ENCODE measurements at places on chromosomes 4 and X. TPM values are rescaled to one million over a fixed set of nuclear protein-coding genes. Genes with fewer than 3 reads are reported as not detected.

The PPEF2 gene
- total RNA-seq, result not detected

The REELD1 gene
- total RNA-seq, result not detected

GRCh38 chrX:44881549-44881948, 8.6 kb downstream of the KDM6A start:
- DNase-seq, result no peak

- no peak for DNase-seq
Measured at GRCh38 chr4:8250637-8251036, 18.9 kb upstream of the HTRA3 start.

DNA sequence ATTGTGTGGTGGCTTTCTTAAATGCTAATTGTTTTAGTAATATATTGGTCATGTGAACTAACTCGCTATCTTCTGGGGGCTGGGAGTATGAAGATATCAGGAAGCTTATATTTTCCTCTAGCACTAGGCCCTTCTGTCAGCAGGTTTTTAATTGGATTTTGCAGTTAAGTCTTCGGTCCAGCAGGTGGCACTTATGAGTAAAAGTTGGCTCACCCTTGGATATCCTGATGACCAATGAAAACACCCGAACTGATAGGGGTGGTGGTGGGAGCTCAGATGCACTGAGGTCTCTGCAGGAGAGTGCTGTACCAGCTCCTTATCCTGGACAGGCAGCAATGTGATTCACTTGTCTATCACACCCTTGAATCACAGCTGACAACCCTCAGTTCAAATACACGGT, 1365.8 kb upstream of the DIAPH2 start:
- DNase-seq, result no peak

- no peak for DNase-seq
Measured at GRCh38 chrX:69506617-69507499, 2.7 kb downstream of the NALF2 start.

DNA sequence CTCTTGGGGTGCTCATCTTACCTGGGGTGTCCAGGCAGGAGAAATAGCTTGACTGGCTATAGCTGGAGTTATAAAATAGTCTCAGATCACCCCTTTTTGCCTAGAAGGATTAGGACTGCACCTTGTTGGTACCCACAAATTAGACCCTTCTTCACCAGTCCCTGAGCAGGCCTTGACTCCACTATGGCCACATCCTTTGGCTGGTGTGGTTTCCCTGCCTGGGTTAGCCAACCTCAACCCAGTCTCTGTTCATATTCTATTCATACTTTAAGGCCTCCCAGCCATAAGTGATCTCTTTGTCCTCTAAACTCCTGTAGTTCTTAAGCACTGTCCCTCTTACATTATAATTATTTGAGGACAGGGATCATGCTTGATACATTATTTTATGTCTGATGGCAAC, 69.4 kb downstream of the ARX start:
- DNase-seq, result no peak

All from fibroblast of the aortic adventitia (primary cell).